ENCODE measurements at places on chromosomes 12 and 14. TPM values are rescaled to one million over a fixed set of nuclear protein-coding genes. Genes with fewer than 3 reads are reported as not detected.

DNA sequence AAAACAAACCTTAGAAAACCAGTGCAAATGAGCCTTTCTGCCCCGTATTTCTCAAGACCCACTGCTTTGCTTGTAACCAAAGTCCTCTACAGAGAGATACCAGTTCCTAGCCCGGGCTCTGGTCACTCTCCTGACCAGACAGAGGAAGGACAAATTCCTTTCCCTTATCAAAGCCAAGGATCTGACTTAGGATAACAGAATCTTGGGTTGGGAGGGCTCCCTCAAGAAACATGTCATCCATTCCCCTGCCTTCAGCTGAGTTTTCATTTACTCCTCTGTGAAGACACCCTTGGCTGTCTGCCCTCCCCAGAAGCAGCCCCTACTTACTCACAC is 116.0 kb upstream of the PARP11 start:
- no peak for DNase-seq

DNA sequence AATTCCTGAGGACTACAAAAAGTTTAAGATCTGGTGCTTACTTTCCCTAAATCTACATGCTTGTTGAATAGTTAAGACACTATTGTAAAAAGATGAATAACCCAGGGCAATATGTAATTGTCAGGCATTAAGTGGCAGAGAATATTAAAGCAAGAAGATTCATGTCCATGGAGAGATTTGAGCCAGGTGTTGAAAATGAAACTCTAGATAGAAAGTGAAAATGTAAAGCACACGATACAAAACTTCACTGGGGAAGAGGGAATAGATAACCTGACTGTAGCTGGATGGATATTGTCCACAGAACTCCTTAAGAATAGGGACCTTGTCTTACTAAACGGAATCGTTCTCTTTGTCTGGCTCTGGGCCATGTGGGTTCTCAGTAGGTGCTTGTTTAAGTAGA is 5.0 kb downstream of the CAND1 start:
- DNase-seq = no peak

- no peak for DNase-seq
Measured at GRCh38 chr14:64507376-64508156, 3.0 kb downstream of the ZBTB1 start.

The SMCO2 gene
- total RNA-seq = 0.32 TPM

DNA sequence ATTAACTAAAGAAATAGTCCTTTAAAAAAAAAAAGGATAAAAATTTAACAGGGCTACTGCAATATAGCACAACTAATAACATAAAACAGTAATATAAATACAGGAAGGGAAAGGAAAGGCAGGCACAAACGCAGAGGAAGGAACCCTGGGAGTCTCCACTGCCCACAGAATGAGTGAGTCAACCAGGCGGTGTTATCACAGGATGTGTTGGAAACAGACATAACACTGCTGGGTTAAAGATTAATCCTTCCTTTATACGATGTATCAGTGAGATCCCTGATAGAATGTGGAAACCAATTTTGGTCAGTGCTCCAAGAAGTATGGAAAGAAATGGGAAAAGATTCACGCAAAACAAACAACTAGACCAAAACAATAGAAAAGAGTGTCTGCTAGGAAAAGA is 47.9 kb downstream of the FGD6 start:
- no peak for DNase-seq

DNA sequence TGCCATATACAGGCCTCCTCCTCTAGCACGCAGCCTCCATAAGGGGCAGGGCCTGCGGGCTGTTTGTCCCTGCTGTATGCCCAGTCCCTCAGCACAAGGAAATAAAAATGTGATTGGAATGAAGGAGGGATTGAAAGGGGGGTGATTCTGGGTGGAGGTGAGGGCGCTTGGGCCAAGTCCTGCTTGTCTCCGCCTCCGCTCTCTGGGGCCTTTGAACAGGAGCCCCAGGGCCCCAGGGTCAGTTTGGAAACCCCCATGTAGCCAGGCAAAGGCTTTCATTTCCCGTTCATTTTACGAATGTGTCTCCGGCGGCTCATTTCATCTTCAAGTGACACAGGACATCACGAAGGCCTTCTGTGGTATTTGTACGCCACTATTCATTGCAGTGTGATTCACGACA is 4.5 kb upstream of the CACNA2D4 start:
- no peak for DNase-seq

The BMAL2 gene
- 16.2 TPM for total RNA-seq

DNA sequence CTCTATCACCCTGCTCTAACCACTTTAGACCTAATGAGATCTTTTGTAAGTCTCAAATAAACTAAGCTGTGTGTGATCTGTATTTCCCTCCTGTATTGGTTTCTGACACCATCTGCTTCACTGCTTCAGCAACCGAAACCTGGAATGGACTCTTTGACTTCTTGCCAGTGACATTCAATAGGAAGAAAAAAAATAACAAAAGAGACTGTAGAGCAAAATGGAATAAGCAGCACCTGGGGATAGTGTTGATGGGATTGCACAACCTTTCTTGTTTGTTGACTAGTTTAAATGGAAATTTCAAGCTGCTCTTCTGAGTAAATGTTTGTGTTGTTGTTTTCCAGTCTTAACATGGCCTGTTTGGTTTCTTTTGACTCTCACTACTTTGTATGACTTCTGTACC is 888.6 kb upstream of the SEL1L start:
- DNase-seq = no peak

GRCh38 chr14:99323603-99324185 is 51.7 kb upstream of the BCL11B start:
- no peak for DNase-seq

The OAS3 gene
- 1.6 TPM for total RNA-seq

GRCh38 chr14:65255029-65255545 is 152.8 kb upstream of the MAX start:
- DNase-seq = no peak

DNA sequence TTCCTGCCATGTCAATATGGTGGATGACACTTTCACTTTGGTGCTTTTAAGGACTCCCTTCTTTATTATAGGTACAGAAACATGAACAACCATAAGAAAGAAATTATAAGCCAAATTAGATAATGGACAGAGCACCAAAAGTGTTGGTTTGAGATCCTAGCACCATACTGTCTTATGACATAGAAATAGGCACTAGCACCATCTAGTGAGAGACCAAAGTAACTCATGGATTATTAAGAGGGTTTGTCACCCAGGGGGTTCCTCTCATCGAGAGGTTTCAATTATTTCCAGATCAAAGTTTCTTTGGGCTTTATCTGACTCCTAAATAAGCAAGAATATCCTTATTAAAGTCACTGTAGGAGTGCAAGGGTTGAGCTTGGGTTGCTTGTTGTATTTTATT is 153.0 kb upstream of the DIO2 start:
- DNase-seq = no peak

DNA sequence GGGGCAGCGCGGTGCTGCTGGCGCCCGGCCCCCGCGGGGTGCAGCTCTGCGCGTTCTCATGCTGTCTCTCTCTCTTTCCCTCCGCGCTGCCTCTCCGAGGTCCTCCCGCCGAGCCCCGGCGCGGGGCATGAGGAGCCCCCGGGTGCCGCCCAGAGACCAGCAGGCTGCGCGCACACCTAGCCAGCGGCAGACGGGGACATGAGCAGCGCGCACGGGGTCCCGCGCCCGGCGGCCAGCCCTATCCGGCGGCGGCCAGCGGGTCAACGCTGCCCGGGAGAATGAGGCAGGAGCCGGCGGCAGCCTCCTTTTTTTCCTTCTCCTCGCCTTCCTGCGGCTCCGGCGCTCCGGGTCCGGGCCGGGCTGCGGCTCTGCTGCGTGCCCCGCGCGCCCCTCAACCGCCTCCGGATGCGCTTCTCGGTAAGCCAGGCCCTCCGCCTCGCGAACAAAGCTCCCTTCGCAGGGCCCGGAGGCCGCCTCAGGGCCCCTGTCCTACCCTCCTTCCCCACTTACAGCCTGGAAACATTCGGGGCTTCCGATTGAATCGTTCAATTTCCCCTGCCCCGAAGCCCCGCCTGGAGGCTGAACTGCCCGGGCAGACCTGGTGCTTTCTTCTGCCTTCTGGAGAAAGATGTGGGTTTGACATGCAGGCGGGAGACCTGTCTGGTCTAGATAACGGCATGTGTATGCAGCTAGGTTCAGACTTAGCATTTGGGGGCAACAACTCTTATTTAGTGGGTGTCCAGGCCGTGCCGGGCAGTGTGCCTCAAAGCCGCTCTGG is at the start of gene TUNAR:
TSS of gene TUNAR (plus strand) at position 72 of the 778 bp plus-strand sequence.
- peak; percentile 72 for DNase-seq

The C12orf54 gene
- total RNA-seq = not detected

The KRT8 gene
- total RNA-seq = 429 TPM

GRCh38 chr14:49857427-49858003 is 4.9 kb upstream of the NEMF start:
- no peak for DNase-seq

Measured in WTC11 (cell line).